ENCODE measurements at places on chromosomes 12 and 14. TPM values are rescaled to one million over a fixed set of nuclear protein-coding genes. Genes with fewer than 3 reads are reported as not detected.

DNA sequence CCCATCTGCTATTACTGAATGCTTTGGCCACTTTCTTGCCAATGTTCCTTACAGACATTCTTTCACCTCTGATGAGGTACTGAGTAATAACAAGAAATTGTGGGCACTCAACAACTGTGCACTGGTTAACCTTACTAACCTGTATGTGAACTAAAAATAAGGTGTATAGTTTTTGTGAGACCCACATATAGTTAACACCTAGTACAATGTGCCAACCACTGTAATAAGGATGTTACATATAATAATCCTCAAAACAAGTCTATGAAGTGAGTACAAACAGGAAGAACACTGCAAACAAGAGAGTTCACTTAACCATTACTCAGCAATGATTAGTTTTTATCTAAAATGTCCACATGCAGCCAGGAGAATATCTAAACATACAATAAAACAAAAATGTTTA lies 4.5 kb downstream of the DDHD1 start:
- no peak for DNase-seq

DNA sequence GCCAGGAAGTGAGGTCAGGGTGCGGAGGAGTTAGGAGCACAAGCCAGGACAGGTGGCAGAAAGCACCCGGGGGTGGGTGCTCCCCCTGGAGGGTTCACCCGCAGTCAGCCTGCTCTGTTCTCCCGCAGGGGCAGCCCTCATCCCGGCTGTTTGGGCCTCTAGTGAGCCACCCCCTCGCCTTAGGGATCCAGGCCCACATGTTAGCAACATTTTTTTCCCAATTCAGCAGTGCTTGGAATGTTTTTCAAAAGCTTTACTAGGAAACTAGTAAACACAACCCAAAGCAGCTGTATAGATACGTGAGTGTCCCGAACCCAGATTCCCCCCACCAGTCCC lies 28.5 kb upstream of the NXPH4 start:
- no peak for DNase-seq

The HOXC12 gene
- total RNA-seq: not detected

DNA sequence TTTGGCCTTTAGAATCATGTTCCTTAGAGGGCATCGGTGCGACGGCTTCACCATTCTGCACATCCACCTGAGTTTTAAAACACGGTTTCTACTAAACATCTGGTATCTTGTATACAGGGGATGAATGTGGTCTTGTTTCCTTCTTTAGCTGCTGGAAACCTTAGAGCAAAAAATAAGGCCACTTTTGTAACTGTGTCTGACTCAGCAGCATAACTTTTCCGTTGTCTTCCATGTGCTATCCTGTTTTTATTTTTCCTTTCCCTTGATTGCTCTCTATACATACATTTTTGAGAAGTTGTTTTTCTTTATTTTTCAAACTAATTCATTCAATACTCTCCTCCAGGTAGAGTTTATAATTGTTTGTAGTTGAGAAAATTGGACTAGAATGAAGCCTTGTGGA lies 108.8 kb upstream of the PCED1B start:
- DNase-seq: no peak

- no peak for DNase-seq
These were observed 64.4 kb downstream of the C12orf42 start for GRCh38 chr12:103431387-103431786.

The TPH2 gene
- not detected for total RNA-seq

DNA sequence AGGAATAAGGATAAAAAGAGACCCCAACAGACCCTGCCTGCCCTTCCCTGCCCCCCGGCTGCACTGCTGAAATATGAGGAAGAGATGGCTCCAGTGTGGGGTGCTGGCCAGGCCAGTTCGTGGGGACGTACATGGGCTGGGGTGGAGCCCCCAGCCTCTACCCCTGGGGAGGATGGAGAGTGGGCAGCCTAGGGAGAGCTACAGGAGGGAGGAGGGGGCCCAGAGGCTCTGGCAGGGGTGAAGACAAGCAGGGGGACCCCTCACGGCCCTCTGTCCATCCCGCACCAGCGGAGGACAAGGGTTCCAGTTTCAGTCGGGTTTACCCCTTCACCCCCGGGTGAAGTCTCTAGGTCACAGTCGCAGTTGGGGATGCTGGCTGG lies 11.0 kb upstream of the RPLP0 start:
- no peak for DNase-seq
